Osteoblast (primary cell): ENCODE measurements at places on chromosomes 1 and 21. TPM values are rescaled to one million over a fixed set of nuclear protein-coding genes. Genes with fewer than 3 reads are reported as not detected.

GRCh38 chr1:237031480-237031879 lies 10.5 kb upstream of the RYR2 start:
- no peaks in the 10 kb centered on the region for H3K4me1 ChIP-seq
- DNase-seq = no peak
- H3K27ac ChIP-seq = no peak overlapping the region
- H3K27me3 ChIP-seq = no peaks in the 10 kb centered on the region

- no peak within 1 kb of the TSS for H3K4me3 ChIP-seq
- no peak within 1 kb of the TSS for H3K27ac ChIP-seq
- DNase-seq = peak; percentile 91
Measured at GRCh38 chr1:16921391-16922185, at the start of gene CROCC. CROCC (plus strand) TSS chr1:16921931; CDS start chr1:16922019, 88 bp downstream.

DNA sequence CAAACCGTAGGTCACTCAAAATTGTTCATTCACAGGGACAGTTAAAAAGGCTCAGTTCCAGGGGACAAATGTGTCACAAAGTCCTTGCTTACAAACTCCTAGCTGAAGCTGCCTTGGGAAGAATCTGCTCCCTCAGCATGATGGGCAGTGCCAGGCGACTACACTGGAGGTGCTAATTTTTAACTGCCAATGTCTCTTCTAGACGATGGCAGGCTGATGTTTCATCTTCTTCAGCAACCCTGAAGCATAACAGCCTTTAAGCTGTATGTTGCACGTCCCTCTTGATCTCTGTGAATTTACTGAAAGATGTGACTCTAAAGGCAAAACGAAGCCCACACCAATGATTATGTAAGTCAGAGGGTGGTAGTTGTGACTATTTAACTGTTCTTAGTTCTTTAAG lies 11.3 kb downstream of the COA7 start:
- DNase-seq = no peak
- H3K36me3 ChIP-seq = peaks cover 25% of the 10 kb centered on the region
- H3K4me3 ChIP-seq = no peak overlapping the region
- H3K27ac ChIP-seq = no peak overlapping the region
- peaks cover 3% of the 10 kb centered on the region for H3K4me1 ChIP-seq

- H3K4me3 ChIP-seq = no peak overlapping the region
- no peak overlapping the region for H3K27ac ChIP-seq
- no peaks in the 10 kb centered on the region for H3K4me1 ChIP-seq
- H3K36me3 ChIP-seq = no peaks in the 10 kb centered on the region
- no peaks in the 10 kb centered on the region for H3K27me3 ChIP-seq
Measured at GRCh38 chr1:95263450-95263849, 29.4 kb downstream of the RWDD3 start.

DNA sequence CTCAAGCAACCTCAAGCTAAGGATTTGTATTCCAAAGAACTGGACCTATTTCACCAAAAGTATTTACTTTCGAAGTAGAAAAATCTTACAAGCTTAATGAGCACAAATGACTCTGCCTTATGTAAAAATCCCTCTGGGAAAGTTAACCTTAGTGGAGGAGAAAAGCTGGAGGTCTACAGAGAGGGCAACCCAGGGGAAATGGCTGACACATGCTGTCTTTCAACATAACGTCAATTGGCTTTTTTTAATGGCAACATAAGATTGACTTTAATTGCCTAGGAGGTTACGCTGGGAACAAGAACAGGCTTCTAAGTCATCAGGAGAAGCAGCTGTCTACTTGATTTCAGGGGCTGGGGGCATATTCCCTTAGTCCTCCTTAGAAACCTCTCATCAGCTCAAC lies 52.3 kb downstream of the UTP25 start:
- H3K4me3 ChIP-seq = peak overlapping the region; percentile 39
- no peaks in the 10 kb centered on the region for H3K36me3 ChIP-seq
- no peak overlapping the region for H3K27ac ChIP-seq

GRCh38 chr1:41641475-41641814 lies 157.0 kb upstream of the EDN2 start:
- no peaks in the 10 kb centered on the region for H3K36me3 ChIP-seq
- H3K27ac ChIP-seq = no peak overlapping the region
- H3K4me1 ChIP-seq = peaks cover 15% of the 10 kb centered on the region
- no peaks in the 10 kb centered on the region for H3K27me3 ChIP-seq
- no peak for DNase-seq
- H3K4me3 ChIP-seq = no peak overlapping the region

DNA sequence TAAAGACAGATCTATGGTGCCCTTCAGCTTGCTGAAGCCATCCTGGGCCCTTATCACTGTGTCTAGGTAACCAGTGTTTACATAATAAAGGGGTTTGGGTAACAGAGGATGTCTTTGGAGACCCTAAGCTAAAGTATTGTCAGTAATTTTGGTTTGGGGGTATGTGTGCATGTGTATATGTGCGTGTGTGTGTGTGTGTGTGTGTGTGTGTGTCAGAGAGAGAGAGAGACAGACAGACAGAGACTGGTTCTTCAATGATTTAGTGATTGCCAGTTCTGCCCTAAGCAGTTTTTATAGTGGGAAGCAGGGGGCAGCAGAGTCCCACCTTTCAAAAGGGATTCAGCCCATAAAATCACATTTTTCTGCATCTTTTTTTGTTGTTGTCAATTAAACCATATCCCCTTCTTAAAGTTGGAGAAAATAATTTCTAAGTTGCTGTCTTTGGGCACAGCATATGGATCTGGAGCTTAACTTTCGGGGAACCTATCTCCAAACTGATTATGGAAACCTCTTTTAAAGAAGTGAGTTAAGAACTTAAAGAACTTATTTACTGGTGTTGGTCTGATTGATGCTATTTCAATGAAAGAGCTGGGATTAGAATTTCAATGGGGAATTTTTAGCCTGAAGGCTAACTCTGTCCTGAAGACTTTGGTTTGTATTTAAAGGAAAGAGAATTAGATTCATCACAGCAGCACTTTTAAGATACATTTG lies 51.1 kb downstream of the ZNF326 start:
- H3K36me3 ChIP-seq = no peaks in the 10 kb centered on the region
- H3K27ac ChIP-seq = no peak overlapping the region
- H3K27me3 ChIP-seq = peaks cover 3% of the 10 kb centered on the region
- H3K4me1 ChIP-seq = no peaks in the 10 kb centered on the region
- peak; percentile 6 for DNase-seq

DNA sequence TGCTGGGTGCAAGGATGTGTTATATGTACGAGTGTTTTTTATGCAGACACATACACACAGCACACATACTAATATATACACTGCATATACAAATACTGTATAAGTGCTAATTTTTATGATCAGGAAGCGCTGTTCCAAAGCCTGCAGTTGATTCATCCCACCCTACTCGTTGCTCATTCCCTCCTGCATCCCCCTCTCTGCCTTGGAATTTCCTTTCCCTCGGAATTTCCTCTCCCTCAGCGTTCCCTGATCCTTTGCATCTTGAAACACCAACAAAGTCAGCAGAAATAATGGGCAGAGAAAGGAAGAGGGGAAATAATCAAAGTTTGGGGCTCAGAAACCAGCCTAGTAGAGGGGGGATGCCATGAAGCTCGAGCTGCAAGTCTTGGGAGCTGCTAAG lies 98.9 kb downstream of the CSMD2 start:
- H3K4me3 ChIP-seq = no peak overlapping the region
- H3K27me3 ChIP-seq = no peaks in the 10 kb centered on the region
- H3K4me1 ChIP-seq = no peaks in the 10 kb centered on the region
- DNase-seq = no peak
- H3K27ac ChIP-seq = no peak overlapping the region
- H3K36me3 ChIP-seq = no peaks in the 10 kb centered on the region

- H3K4me3 ChIP-seq = no peak overlapping the region
- DNase-seq = no peak
- no peaks in the 10 kb centered on the region for H3K36me3 ChIP-seq
- H3K27ac ChIP-seq = no peak overlapping the region
Measured at GRCh38 chr1:232454227-232454886, 175.6 kb downstream of the SIPA1L2 start.

- H3K4me3 ChIP-seq = no peak overlapping the region
- no peaks in the 10 kb centered on the region for H3K36me3 ChIP-seq
- H3K4me1 ChIP-seq = no peaks in the 10 kb centered on the region
- H3K27ac ChIP-seq = no peak overlapping the region
- no peak for DNase-seq
- no peaks in the 10 kb centered on the region for H3K27me3 ChIP-seq
Measured at GRCh38 chr1:48652334-48652733, 124.4 kb downstream of the BEND5 start.

- peak overlapping the region; percentile 69 for H3K27ac ChIP-seq
- DNase-seq = no peak
- no peak overlapping the region for H3K4me3 ChIP-seq
- peaks cover 28% of the 10 kb centered on the region for H3K4me1 ChIP-seq
- no peaks in the 10 kb centered on the region for H3K27me3 ChIP-seq
Measured at GRCh38 chr1:200379940-200380588, 29.8 kb downstream of the ZNF281 start.

DNA sequence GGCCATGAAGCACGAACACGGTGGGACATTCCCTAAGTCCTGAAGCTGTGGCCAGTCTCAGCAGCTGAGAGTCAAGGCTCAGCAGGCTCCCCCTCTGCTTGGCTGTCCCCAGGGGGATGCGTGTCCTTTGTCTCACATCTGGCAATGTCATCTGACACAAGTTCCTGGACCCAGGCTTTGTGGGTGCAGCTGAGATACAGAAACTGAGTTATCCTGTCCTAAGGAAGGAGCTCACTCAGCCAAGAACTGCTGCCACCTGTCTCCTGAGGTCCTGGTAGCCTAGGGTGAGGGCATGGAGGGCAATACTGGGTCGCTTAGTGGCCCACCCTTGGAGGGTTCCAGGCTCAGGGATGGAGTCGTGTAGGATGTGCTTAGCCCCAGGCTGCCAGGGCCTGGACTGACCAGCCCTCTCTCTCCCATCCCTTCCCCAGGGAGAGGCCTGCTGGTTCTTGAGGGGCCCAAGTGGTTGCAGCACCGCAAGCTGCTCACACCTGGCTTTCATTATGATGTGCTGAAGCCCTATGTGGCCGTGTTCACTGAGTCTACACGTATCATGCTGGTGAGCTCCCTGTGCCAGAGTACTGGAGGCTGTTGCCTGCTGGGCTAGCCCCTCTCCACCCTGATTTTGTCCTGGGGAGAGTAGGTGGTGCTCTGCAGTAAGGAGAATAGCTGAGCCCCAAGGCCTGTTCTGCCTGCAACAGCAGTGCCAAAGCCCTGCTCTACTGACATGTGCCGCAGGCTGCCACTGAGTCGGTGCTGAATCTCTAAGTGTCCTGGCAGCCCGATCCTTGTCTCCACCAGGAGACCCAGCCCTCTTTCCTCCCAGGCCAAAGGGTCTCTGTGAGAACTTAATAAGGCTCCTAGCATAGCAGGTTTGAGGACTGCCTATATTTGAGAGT lies 13.5 kb downstream of the CYP4B1 start:
- H3K4me3 ChIP-seq = no peak overlapping the region
- H3K4me1 ChIP-seq = no peaks in the 10 kb centered on the region
- H3K36me3 ChIP-seq = no peaks in the 10 kb centered on the region
- no peaks in the 10 kb centered on the region for H3K27me3 ChIP-seq
- no peak for DNase-seq

DNA sequence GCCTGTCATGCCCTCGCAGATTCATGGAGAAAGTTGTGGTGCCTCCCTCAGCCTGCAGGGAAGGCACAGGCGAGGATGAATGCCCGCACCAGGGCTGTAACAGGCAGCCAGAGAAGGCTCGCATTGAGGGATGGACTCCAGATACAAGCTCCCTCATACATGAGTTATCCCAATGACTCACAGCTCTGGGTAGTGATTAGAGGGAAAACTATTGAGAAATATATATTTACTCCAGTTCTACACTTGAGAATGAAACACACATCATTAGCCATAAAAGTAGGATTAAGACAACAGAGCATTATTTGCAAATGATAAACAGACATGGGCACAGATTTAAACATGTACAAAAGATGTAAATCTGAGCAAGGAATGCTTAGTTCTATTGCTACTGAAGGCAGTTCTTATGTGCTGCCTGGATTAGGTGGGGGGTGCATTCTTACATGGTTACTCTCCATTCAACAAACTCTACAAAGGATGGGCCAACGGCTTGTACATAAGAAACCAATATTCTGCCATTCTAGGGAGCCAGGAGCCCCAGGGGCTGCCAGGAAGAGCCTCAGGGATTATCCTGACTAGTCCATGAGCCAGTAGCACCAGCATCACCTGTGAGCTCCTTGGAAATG lies 97.9 kb downstream of the CSMD2 start:
- no peaks in the 10 kb centered on the region for H3K27me3 ChIP-seq
- no peak for DNase-seq
- H3K36me3 ChIP-seq = no peaks in the 10 kb centered on the region
- no peaks in the 10 kb centered on the region for H3K4me1 ChIP-seq
- H3K4me3 ChIP-seq = no peak overlapping the region

- no peak overlapping the region for H3K4me3 ChIP-seq
- peaks cover 37% of the 10 kb centered on the region for H3K36me3 ChIP-seq
- peak; percentile 93 for DNase-seq
- no peaks in the 10 kb centered on the region for H3K27me3 ChIP-seq
- peaks cover 33% of the 10 kb centered on the region for H3K4me1 ChIP-seq
Measured at GRCh38 chr1:35448344-35448801, 108.8 kb downstream of the KIAA0319L start.

DNA sequence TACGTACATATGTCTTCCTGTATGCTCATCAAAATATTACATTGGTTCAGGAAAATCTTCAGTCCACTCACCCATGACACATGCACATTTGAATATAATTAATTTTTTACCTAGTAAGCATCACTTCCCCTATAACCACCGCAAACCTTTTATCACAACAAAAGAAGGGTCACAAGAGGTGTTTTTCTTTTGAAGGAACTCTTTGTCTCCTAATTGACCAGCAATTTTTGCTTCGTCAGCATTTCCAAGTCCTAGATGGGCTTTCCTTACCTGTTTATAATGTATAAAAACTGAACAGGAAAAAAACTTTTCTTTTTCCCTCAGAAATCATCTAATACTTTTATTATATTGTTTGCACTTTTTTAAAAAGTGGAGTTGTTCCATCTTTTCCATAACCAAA lies 631.3 kb downstream of the PLA2G4A start:
- no peaks in the 10 kb centered on the region for H3K4me1 ChIP-seq
- no peak for DNase-seq
- no peak overlapping the region for H3K27ac ChIP-seq
- H3K27me3 ChIP-seq = no peaks in the 10 kb centered on the region

DNA sequence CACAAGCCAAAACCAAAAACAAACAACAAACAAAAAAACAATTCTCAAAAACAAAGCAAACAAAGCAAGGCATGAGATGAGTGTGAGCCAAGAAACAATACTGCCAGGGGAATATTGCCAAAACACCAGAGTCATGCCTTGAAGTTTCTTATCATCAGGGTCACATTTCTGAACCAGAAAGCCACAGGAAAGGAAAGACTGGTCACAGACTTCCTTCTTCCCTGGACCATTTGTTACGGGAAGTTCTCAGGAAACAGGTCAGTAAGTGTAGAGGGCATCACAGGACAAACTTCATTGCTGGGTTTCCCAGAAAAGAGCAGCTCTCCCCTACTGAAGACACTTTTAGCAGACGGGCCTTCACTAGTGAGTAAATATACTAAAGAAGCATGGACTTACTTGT lies 191.2 kb downstream of the GABPA start:
- DNase-seq = no peak
- H3K4me1 ChIP-seq = peaks cover 17% of the 10 kb centered on the region
- no peaks in the 10 kb centered on the region for H3K27me3 ChIP-seq
- H3K27ac ChIP-seq = no peak overlapping the region

The F5 gene
- total RNA-seq = not detected in 2 replicates

The REG4 gene
- not detected in 2 replicates for total RNA-seq

The PHACTR4 gene
- 12.7 and 14.7 TPM in 2 replicates for total RNA-seq

The PHLDA3 gene
- total RNA-seq = 116 and 134 TPM in 2 replicates

The GUCA2A gene
- total RNA-seq = not detected in 2 replicates

The OR14K1 gene
- total RNA-seq = 0.36 TPM in 1 of 2 replicates, not detected in the other

The PLA2G5 gene
- total RNA-seq = 1.8 and 2.9 TPM in 2 replicates

The ADCY10 gene
- total RNA-seq = 0.29 and 0.36 TPM in 2 replicates
